ENCODE measurements at places on chromosomes 5 and 9.

GRCh38 chr5:64312491-64312890, 146.8 kb downstream of the RNF180 start:
- no peak for DNase-seq

DNA sequence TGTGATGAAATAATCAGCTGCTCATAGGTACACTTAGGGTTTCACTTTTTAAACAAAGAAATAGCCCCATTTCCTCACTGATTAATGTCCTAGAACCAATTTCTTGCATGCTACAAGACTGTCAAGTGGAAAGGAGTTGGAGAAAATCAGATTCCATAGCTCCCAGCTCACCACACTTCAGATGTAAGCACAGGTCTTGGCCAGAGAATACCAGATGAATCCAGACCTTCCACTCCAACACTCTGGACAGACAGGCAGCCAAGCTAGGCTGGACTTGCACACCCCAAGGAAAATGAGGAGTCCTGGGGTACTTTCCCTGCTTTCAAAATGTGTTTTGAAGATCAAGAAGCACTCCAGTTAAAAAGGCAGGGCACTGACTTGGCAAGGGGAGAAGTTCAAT, 68.5 kb downstream of the KLHL3 start:
- DNase-seq = no peak

GRCh38 chr9:124098141-124098905, 86.8 kb downstream of the LHX2 start:
- no peak for DNase-seq

DNA sequence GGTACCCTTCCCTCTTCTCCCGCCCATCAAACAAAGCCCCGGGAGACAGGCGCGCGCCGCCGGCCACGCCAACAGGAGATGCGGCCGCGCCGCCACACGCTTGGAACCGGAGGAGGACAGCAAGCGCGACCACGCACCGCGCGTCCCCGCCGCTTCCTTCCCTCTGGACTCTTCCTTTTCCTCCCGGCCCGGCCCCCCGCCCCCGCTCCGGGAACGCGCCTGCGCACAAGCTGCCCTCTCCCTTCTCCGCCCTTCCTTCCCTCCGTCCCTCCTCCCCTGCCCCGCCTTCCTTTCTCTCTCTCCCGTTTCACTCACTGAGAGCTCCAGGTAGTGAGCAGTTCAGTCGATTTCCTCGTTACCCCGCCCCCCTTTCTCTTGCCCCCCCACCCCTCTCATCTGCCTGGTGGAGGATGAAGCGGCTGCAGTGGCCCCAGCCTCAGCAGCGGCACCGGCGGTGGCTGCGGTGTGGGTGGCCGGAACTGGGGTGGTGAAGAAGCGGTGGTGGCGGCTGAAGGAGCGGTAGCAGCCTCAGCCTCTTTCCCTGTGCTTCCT, at the start of gene RASA1:
Gene RASA1, plus strand, starts transcription at position 310 of the 552 bp plus-strand sequence. CDS start 569 bp downstream, outside the sequence.
- DNase-seq = peak; percentile 63

- DNase-seq = no peak
Measured at GRCh38 chr9:119802133-119802532, 432.9 kb upstream of the BRINP1 start.

DNA sequence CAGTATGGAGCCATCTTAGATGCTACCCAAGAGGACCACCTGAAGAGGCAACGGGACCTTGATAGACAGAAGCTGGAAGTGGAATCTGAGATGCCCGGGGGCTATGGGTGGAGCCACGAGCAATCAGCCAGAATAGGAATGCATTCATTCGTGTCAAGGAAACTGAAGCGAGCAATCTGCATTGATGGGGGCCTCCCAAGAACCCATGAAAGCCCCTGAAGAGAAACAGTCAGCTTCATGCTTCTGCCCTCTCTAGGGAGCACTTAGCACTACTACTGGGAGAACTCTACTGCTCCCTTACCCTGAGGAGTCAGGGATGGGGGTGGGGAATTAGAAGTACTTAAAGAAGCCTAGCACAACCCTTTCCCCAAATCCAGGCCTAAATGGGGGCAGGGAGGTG, 51.9 kb upstream of the TCERG1 start:
- no peak for DNase-seq

DNA sequence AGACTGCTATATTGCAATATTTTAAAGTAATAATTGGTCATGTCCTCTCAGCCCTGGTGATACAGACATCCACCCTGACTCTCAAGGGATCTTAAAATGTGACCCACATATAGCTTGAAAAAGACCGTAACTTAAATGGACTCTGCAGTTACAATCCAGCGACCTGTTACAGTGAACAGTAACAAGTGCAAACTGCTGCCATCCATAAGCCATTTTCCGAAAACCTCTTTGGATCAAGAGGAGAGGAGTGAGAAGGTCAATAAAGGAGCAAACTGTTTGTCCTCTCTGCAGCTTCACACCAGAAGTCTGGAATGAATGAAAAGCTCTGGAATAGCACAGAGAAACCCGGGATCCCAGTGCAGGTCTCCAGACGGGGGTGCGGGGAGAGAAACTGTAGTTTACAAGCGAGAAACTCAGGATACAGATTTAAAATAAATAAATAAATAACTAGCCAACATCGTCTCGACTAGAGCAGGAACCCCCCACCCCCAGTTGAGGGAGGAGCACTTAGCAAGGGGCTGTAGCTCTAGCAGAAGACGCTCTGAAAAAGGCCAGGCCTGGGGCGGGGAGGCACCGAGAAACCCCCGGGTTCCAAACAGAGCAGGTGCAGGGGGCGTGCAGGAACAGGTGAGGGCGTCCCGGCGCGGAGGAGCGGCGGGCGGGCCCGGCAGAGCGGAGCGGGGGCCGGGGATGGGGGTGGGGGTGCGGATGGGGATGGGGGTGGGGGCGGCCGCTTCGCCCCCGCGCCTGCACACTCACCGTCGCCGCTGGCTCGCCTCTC, 572 bp downstream of the ZDHHC21 start:
- DNase-seq = peak; percentile 9

Data from CD8-positive, alpha-beta T cell (primary cell).